Ammon's horn (tissue), 1 donor: ENCODE measurements at places on chromosomes 6 and 20.
A peak's percentile ranks its signal among the peaks of the same experiment; 100 is the strongest.

DNA sequence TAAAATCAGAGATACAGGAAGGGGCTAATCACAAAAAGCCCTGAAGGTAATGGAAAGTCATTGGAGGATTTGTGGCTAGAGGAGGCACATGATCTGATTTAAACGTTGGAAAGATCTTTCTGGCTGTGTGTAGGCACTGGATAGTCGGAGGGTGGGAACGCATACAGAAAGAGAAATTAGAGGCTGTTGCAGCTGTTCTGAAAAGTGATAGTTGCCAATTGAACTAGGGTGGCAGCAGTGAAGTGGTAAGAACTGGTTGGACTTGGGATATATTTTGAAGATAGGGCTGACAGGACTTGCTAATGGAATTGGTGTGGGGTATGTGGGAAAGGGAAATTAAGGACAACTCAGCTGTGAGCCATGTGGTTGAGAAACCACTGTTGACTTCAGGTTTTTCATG lies 223.6 kb downstream of the OGFRL1 start:
- no peak for DNase-seq

DNA sequence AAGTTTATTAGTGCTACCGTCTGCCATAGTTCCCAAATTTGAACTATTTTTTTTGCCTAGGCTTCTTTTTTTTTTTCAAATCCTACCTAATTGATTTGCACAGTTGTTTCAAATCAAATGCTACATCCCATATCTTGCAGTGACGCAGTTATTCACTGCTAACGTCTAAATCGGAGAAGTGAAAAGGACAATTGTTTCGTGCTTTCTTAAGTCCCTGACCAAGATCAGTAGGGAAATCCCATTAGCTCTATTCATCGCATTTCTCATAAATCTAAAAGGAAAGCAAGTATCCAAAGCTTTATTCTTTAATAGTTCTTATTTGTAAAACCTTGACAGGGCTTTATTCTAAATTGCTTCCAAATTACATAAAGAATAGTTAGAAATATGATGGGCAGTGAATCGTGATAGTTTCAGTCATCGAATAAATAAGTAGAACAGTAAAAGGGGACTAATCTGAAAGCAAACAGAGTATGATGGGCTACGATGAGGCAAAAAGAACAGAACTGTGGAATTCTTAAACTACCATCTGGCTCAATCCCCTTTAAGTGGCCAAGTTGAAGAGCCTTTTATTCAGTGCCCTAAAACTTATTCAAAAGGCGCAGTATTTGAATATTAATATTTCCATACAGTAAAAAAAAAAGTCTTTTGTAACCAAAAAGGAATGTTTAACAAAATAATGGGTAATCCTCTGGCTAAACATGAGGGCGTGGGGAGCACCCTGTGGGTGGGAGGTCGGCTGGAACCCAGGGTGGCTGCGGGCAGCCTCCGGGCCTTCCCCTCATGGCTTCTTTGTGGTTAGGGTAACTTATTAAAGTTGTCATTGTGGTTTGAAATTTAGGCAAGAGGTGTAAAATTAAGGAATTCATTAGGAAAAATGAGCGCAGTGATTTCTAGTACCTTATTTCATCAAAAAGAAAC lies 3.0 kb upstream of the ARID1B start:
- DNase-seq: no peak

DNA sequence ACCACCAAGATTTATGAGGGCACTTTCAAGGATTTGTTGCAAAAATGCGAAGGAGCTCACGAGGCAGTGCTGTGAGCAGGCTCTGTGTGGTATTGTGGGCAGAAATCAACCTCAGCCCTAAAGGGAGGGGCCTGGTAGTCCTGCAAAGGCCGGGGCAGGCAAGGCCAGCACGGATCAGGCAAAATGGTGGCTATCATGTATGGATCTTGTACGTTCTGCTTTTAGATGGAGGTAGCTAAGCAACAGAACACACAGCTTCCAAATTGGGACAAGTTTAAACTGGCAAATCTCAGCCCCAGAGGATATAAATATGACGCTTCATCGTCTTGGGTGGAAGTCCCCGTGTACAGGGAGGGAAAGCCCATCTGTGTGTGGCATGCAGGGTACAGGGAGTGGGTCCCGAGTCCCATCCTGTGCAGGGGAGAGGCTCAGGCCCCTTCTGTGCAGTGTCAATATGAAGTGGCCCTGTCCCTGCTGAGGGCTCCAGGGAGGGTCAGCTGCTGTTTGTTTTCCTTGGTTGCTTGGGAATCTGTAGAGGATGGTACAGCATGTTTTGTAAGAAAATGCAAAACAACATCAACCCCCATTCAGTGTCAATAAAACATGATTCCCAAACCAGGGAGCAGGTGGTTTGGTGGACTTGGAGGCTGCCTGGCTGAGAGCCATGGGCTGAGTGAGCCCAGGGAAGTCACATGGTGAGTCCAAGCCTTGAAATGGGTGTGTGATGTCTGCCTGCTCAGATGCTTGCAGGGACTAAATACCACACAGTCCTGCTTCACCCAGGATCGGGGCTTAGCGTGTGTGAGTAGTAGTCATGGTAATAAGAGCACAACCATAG lies 113.0 kb downstream of the SYCP2 start:
- DNase-seq: peak; percentile 89

GRCh38 chr6:159594750-159595117 lies 98.3 kb downstream of the SOD2 start:
- DNase-seq: no peak

DNA sequence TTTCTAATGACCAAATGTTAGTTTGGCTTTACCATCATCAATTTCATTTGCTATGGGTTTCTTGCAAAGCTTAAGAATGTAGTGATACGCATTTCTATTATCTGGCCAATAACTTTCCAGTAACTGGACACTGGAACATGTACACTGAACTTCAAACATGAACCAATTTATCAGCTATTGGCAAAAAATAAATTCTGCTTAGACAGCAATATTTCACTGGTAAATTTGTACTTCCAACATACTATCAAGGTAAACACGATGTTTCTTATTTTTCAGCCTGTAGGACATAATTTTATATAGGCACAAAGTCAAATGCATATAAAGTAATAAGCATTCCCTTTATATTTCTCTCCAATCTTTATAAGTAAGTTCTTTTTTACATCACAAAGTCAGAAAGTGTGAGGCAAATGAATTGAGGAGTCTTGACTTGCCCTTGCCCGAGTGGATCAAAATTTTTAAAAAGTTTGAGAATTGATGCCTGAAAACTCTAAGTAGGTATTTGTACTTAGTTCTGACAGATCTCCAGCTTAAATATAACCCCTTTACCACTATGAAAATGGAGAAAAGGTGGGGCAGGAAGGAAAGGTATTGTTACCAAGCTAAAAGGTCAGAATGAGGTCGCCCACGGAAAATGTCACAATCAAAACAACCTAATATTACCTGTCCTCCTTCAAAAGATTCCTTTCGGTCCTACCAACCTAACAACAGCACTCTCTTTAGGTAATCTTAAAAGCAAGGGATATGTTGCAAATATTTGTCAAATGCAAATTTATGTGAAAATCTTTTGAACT lies 41.3 kb downstream of the STK38 start:
- DNase-seq: no peak

GRCh38 chr6:5459346-5459745 lies 198.0 kb downstream of the FARS2 start:
- no peak for DNase-seq

- no peak for DNase-seq
Observed at GRCh38 chr6:139313784-139314545, 22.2 kb upstream of the TXLNB start.

GRCh38 chr20:46630306-46630705 lies 21.0 kb downstream of the SLC13A3 start:
- no peak for DNase-seq
